ENCODE measurements at places on chromosomes 11 and 22.
A peak's percentile ranks its signal among the peaks of the same experiment; 100 is the strongest.

DNA sequence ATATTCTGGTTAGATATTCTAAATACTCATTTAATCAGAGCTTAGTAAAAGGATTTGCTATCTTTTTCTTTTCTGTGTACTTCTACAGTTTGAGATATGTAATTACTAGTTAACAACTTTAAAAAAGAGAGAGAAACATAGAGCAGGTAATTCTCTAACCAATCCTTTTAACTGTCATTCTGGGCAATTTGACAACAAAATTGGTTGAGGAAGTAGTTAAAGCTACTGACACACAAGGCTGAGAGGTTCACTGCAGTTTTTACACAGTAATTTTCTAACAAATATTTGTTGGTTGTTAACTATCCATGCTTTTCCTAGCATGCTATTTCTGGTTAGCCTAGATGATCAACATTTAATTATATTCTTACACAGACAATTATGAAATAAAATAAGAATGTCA, 3.6 kb downstream of the SOX6 start:
- DNase-seq, result no peak

GRCh38 chr11:91946397-91946951, 278.1 kb upstream of the FAT3 start:
- DNase-seq, result no peak

DNA sequence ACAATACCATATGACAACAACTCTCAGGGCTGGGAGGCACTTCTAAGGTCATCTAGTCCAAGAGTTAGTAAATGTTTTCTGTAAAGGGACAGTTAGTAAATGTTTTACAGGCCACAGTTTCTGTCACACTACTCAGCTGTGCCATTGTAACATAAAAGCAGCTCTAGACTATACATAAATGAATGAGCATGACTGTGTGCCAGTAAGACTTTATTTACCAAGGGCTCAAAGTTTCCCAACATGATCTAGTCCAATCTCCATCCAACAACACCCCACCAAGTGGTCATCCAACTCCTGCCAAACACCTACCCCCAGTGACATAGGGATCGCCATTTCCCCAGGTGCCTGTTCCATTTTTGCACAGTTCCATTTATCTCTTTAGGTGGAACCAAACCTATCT, 12.1 kb downstream of the SERGEF start:
- DNase-seq, result no peak

DNA sequence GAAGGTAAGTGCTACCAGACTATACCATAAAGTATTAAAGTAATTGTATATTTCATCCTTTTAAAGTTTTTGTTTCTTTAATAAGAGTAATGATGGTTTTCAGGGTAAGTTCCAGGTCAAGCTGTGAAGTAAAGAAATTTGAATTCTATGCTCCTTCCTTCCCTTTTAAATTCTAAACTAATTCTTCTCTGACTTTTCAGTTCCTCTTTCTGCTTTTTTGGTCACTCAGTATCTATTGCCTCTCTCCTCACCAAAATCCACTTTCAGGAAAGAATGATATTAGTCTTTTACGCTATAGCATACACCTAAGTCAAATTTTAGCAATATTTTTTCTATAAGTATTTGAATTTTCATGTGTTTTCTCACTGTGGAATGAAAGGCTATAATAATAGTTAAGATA, 8.2 kb downstream of the MMP8 start:
- DNase-seq, result no peak

DNA sequence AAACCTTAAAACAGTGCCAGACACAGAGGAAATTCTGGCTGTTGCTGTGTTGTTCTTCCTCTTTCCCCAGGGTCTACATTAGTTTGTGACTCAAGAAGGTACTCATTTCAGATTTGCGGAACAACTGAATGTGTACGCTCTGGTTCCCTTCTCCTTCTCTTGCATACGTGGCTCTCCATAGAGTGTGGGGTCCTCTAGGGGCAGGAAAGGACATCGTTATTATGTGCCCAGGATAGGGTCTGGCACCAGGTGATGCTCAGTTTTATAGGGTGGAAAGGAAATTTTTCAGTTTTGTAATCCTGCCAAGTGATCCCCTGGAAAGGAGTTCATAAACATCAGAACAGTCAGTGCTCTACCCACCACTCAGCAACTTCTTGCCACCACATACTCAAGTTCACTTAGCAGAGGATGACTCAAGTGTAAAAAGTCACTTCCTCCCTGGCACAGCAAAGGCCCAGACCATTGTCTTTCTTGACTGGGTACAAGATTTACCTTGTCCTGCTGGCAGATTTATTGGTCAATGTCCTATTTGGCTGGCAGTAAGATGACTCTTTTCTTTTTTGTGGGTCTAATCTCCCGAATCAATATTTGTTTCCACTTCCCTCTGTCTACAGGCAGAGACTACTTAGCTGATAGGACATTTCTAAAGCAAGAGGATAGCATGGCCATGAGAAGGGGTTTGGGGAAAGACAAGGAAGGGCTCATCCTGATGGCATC, 246.0 kb upstream of the TENM4 start:
- DNase-seq, result no peak

DNA sequence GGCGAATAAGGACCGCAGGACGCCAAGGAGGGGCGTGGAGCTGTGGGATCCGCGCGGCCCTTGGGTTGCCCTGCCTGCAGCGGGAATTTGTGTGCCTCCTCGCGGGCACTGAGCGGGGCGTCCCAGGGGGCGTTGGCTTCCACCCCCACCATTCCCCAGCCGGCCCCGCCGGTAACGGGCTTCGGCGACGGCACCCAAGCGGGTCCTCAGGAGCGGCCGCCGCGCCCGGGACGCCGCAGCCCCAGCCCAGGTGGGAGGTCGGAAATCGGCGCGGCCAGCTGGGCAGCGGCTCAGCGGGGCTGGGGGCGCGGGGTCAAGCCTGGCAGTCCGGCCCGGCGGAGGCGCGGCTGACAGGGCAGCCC, 320 bp downstream of the CLTCL1 start:
- DNase-seq, result no peak

- DNase-seq, result no peak
Observed at GRCh38 chr11:122895563-122895962, 13.0 kb downstream of the JHY start.

GRCh38 chr11:86377972-86378371, 3.3 kb downstream of the CCDC81 start:
- DNase-seq, result no peak

- DNase-seq, result no peak
Observed at GRCh38 chr22:38264322-38264843, 8.4 kb downstream of the TMEM184B start.

GRCh38 chr22:41178425-41178975, 26.6 kb upstream of the L3MBTL2 start:
- DNase-seq, result no peak

- DNase-seq, result no peak
Observed at GRCh38 chr11:60657888-60658287, 41.5 kb upstream of the MS4A8 start.

DNA sequence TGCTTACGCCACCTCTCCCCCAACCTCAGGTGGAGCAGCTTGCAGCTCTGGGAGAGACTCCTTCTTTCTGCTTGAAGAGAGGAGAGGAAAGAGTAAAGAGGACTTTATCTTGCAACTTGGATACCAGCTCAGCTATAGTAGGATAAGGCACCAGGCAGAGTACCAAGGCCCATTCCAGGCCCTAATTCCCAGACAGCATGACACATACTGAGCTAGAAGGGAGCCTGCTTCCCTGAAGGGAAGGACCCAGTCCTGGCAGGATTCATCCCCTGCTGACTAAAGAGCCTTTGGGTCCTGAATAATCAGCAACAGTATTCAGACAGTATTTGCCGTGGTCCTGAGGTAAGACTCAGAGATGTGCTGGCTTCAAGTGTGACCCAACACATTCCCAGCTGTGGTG, 41.4 kb downstream of the PPME1 start:
- DNase-seq, result peak; percentile 50

DNA sequence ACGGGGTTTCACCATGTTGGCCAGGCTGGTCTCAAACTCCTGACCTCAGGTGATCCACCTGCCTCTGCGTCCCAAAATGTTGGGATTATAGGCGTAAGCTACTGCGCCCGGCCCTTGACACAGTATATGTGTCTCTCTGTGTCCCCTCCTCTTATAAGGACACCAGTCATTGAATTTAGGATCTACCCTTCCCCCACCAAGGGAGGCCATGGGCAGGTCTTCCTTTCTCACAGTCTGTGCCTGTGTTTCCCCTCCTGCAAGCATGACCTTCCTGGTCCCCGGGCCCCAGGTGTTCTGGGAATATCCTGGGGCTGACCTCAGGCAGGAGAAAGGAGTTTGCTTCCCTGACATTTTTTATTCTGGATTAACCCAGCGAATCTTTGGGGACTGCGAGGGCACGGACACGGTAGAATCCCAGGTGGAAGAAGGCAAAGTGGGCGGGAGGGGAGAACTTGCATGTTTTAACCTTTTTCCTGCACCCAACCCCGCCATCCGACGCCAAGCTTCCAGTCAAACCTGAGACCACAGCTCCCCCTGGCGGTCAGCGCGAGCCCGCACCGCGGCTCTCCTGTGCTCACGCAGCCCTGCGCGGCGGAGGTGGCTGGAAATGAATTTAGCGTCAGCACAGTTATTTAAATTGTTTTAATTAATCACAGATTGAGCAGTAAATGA, 42.1 kb upstream of the ISX start:
- peak; percentile 4 for DNase-seq

DNA sequence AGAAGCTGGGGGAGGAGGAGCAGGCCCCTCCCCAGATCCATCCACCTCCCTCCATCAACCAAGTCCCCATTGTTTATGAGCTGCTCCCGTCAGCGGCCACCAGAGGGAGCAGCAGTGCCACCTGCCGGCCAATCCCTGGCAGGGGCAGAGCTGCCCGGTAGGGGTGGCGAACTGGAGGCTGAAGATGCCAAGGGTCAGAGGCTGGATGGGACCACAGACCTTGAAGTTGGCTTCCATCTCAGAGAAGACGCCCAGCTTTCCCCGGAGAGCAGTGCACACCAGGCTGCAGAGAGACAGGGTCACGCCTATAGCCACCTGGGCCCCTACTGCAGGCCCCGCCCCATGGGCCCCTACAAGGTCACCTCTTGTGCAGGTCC, 3.6 kb downstream of the FIBP start:
- peak; percentile 73 for DNase-seq
